ENCODE measurements at places on chromosomes 2 and 18.

- peak; percentile 34 for DNase-seq
Observed at GRCh38 chr18:2979871-2980790, 32.8 kb downstream of the LPIN2 start.

GRCh38 chr2:119293254-119293653, 69.6 kb downstream of the STEAP3 start:
- DNase-seq = no peak

- no peak for DNase-seq
Observed at GRCh38 chr18:13909141-13909940, 6.0 kb downstream of the MC2R start.

DNA sequence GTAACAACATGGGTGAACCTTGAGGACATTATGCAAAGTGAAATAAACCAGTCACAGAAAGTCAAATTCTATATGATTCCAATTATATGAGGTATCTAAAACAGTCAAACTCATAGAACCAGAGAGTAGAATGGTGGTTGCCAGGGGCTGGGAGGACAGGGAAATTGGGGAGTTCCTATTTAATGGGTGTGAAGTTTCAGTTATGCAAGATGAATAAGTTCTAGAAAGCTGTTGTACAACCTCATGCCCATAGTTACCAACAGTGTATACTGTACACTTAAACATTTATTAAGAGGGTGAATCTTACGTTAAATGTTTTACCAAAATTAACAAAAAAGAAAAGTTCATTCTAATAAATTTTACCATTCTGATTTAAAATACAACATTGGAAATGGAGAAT, 92.7 kb upstream of the WDSUB1 start:
- no peak for DNase-seq

DNA sequence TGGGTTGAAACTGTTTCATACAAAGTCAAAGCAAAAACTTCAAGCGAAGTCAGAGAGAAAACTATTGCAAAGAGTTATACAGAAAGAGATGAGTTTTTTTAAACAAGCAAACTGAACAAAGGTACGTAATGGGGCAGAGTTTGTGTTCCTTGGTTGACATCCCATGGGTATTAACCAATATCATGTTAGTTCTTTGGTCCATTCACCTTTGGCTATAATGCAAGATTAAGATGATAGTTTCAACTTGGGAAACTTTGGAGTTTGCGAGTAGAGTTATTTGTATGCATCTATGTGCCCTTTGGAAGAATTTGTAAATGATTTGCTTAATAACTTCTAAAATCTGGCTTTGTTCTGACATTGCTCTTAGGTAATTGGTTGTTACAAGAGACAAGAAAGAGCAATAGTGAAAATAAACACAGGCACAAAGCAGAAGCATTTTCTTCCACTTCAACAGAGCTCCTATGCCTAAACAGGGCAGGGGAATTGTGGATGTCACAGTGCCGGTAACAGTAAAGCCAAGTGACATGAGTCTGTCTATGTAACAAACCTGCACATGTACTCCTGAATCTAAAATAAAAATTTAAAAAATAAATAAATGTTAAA, 936.1 kb downstream of the SUCLG1 start:
- DNase-seq = no peak

DNA sequence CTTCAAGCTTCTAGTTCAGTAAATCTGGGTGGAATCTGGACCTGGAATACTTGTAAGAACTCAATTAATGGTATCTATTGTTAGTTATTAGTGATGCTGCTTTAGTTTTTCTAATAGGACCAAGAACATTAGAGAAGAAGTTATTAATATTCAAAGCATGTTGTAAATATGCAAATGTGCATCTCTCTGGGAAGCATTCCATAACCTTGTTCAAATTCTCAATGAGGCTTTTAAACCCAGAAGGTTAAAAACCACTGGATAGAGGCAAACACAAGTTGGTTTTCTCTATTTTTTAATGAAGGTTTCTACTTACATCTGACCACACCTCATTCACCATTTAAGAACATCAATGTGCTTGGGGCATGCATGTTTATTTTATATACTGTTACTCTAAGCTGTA, 16.1 kb upstream of the ACVR1C start:
- DNase-seq = no peak

DNA sequence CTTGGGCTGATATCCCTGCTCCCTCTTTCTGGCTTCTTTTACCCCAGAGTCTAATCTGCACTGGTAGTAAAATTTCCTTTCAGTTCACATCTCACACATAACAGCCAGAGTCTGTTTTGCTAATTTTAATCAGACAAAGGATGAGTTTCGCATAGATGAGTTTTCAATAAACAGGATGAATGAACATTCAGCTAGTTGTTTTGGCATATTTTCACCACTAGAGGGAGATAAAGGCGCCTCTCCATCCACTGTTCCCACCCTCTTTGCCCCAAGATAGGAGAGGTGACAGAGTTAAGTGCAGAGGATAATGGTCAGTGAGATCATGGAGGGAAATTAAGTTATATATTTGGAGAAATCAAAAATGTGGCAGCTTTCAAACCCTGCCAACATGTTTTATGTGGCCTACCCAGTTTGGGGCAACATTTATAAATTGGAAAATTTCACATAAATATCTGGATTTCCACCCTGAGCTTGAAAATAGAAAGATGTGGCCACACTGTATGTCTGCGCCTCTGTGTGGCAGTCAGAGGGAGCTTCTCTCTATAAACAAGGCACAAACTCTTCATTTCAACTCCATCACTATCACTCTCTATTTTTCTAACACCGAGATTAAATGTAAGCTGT, 48.5 kb upstream of the DTNA start:
- no peak for DNase-seq

GRCh38 chr2:235594041-235594440, 100.2 kb downstream of the AGAP1 start:
- no peak for DNase-seq

DNA sequence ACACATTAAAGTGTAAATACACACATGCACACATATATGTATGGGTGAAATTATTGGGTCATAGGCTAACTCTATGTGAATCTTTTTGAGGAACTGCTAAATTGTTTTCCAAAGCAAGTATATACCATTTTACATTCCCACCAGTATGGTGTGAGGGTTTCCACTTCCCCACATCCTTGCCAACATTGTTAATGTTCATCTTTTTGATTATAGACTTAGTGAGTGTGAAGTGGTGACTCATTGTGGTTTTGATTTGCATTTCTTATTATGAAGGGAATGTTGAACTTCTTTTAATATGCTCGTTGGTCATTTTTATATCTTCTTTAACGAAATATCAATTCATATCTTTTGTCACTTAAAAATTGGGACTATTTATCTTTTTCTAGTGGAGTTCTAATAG, 181.8 kb upstream of the GCFC2 start:
- no peak for DNase-seq

DNA sequence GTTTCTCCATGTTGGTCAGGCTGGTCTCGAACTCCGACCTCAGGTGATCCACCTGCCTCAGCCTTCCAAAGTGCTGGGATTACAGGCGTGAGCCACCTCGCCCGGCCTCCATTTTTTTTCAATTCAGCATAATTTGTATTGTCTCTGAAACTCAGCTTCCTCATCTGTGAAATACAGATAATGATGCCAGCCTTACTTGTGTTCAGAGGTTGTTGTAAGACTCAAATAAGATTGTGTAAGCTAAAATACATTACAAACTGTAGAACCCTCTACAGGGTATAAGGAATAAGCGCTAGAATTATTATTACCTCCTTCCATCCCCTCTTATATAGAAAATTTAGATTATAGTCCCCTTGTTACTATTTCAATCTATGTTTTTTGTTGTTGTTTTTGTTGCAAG, 24.8 kb upstream of the STARD7 start:
- DNase-seq = no peak

GRCh38 chr18:9734189-9734588, 26.1 kb downstream of the RAB31 start:
- no peak for DNase-seq

GRCh38 chr2:28378679-28379584, 13.7 kb upstream of the FOSL2 start:
- DNase-seq = no peak

DNA sequence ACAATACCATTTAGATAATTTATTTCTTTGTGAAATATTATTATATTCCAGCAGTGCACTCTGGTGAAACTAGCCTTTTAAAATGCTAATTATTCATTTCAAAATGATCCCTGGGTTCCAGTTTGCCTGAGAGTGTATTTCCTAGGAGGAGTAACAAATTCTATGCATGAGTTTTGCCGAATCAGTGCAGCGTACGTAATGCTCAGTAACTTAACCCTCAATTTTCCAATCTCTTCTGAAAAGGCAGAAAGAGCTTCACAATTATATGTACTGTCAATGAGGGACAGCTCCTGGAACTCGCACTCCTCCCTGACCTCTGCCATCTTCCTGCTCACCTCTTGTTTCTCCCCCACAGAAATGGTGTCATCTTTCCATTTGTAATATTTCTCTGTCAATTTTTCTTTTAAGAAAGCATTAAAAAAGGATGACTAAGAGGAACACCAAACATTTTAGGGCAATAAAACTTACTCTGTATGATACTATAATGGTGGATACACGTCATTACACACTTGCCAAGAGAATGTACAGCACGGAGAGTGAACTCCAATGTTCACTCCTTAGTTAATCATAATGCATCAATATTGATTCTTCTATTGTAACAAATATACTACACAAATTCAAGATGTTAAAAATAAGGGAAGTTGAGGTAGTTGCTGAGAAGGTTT, 25.7 kb upstream of the XIRP2 start:
- DNase-seq = no peak

- no peak for DNase-seq
Observed at GRCh38 chr2:217360111-217360510, 500.2 kb upstream of the TNP1 start.

GRCh38 chr2:8767324-8767723, 70.1 kb downstream of the KIDINS220 start:
- no peak for DNase-seq

GRCh38 chr2:164794432-164795231, 47.0 kb downstream of the COBLL1 start:
- no peak for DNase-seq

DNA sequence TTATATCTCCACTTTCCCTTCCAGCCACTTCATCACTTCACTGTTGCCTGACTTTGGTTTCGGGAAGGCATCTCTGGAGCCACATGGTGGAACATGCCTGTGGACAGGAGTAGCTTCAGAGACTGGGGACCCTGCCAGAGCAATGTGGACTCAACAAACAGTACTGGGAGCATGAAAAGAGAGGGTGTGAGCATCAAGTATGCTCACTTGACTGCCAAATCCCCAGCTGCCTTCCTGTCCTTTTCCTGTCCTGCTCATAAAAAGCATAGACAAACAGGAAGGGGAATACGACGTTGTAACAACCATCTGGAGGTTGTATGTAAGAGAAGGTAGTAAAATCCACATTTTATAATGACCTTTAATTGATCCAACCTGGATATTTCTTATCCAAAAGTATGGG, 61.3 kb upstream of the CSRNP3 start:
- no peak for DNase-seq

DNA sequence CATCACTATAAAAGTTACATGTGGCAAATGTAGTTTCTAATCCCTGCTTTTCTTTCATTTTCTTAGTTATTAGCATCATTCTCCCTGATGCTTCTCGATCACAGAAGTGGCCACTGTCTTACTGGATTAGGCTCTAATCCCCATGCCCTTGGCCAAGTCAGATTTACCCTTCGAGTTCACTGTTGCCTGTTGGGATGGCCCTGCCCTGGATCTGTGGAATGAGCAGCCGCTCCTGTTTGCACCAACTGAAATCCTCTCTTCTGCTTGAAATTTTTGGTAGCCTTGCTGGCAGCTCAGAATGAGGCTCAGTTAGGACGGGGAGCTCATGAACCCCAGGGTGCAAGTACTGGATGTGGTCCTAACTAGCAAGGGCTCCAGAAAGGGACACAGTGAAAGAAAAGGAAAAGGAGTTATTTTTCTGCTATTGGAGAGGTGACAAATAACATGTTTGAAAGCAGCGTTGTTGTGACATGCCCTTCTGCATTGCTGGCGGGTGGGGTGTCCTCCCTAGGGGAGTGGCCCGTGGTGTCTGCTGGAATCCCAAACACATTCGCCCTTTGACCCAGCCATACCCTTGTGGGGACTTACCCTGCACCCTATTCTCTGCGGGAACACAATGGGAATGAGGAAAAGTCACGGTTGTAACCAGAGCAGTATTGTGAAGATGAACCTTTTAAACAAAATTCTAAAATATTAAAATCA, 34.5 kb downstream of the RBFA start:
- no peak for DNase-seq

DNA sequence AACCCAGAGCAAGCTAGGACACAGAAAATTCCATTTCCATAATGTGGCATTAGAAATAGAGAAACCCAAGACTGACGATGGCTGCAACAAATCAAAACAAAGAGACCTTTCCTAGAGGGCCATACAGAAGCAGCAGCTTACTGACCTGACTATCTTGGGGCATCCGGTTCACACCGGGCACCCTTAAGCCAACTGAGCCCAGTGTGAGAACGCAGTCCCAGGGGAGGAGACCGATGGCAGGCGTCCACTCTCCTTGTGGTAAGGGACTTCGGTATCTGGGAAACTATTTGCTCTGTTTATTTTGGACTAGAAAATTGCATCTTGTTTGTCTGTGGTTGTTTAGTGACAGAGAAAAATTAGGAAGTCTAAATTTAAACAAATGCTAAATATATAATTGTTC, 244.8 kb upstream of the COPS8 start:
- no peak for DNase-seq

DNA sequence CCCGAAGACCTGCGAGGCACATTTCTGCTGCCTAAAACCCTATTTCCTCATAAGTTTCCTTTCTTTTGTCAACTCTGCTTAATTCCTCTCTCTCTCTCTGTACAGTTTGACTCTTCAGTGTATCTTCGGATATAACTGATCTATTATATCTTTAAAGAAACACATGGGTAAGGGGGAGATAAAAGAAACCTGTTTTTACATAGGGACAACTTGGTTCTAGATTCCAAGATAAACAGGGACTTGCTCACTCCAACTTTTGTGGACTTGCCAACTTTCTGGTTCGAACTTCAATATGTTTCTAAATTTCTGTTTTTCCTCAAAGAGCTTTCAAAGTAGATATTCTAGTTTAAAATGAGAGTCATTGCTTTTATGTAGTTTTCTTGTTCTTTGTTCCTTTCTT, 182.7 kb upstream of the EPC2 start:
- DNase-seq = no peak

- no peak for DNase-seq
Observed at GRCh38 chr2:23566241-23567142, 181.5 kb downstream of the KLHL29 start.

DNA sequence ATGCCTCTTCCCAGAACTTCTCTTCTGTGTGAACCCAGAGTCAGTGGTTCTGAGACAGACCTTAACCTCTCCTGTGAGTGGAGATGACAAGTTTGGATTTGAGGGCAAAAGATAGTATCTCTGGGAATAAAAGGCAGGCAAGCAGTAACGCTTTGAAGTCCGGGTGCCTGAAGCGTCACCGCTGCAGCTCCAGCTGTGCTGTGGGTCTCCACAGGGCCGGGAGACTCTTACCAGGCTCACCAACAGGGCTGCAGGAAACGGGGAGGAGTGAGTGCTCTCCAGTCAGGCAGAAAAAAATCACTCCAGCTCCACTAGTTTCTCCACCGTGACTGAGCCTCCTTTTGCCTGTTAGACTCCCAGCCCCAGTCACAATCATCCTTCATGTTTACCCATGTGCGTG, 79.7 kb upstream of the MAP4K4 start:
- no peak for DNase-seq

GRCh38 chr2:32783933-32784332, 156.1 kb downstream of the TTC27 start:
- no peak for DNase-seq

Data from memory B cell (primary cell).